ENCODE measurements at places on chromosomes 5 and 9.

- DNase-seq = no peak
Observed at GRCh38 chr9:21097817-21098216, 20.1 kb upstream of the IFNB1 start.

GRCh38 chr5:9156282-9156681, 389.6 kb downstream of the SEMA5A start:
- no peak for DNase-seq

- no peak for DNase-seq
Observed at GRCh38 chr5:65831276-65831675, 95.1 kb upstream of the ERBIN start.

- DNase-seq = no peak
Observed at GRCh38 chr5:138775034-138775433, 21.8 kb downstream of the CTNNA1 start.

DNA sequence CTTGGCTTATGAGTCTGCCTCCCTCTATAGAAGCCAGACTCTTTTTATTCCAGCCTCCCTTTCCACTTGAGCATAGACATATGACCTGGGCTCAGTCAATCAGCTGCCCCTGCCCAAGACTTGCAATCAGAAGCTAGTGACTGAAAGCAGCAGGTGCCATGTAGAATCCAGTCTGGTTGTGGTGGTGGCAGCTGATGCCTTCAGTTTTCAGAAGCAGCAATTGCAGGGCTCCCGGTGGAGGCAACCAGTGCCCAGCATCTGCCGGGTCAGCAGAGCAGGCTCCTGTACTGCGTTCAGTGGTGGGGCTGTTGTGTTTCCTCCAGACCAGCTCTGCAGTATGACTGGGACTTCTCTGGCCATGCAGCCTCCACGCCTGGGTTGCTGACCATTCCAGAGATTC, 53.9 kb upstream of the PALM2AKAP2 start:
- DNase-seq = no peak

- no peak for DNase-seq
Observed at GRCh38 chr9:91391412-91391811, 29.7 kb upstream of the AUH start.

DNA sequence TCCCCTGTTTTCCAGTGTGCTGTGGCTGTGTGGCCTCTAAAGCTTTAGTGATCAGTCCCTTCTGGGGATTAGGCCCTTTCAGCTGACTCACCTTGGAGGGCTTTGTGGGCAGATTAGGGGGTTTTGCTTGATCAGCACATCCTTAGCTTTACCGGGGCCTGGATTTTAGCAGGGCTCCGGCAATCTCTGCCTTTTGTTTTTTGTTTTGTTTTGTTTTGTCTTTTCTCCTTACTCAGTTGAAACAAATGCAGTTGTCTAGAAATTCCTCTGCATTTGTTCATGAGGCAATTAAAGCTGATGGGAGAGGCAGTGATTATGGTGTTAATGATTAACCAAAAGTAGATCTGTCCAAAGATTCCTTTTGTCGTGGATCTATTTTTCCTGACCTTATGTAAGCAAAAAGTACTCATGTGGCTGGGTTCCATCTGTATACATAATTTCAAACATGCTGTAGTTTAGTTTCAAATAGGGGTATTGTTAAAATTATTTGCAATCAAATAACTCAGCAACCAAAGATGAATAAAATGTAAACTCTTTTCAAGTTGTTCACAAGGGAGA, 5.2 kb upstream of the TDRD7 start:
- DNase-seq = no peak

GRCh38 chr5:96807075-96807654, 580 bp downstream of the ERAP1 start:
- peak; percentile 5 for DNase-seq

DNA sequence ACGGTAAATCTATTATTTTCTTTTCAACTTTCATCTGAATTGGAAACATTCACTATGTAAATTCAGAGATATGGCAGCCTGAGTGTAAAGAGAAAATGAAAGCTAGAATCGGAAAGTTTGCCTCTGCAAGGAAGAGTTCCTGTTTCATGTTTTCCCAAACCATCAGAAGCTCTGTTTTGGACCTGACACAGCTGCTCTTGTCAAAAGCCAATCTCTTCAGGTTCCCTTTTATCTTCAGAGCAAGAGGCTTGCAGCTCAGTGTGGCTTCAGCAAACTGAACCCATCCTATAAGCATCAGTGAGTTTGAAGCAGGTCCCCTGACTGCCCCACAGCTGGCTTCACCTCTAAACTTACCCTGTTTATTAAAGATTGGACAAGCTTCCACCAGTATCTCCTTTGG, 1099.7 kb downstream of the DTWD2 start:
- DNase-seq = no peak

GRCh38 chr5:54398191-54398590, 57.3 kb upstream of the HSPB3 start:
- no peak for DNase-seq

DNA sequence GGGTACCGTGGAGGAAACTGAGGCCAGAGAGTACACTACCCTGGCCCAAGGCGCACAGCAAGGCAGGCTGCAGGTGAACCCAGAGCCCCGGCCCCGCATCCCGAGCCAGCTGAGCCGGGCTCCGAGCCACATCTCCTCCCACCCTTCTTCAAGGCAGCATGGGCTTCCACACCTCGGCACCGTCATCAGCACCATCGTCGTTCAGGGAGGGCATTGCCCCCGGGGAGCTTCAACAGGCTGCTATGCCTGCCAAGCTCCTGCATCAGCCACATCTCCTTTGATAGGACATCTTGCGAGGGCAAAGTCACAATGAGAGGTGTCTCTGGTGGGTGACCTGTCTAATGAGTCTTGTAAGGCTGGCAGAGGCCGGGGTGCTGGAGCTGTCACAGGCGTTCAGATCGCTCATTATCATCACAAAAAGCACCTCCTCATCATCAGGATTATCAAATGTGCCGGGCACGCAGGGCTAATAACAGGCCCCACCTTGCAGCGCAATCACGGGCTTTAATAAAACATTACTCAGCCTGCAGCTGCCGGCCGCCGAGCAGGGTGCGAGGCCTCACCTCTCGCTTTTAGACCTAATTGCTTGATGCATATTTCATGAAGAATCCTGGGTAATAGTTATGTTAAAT, 20.0 kb upstream of the SLC25A51 start:
- no peak for DNase-seq

- DNase-seq = no peak
Observed at GRCh38 chr9:109775516-109775915, 4.5 kb upstream of the PALM2AKAP2 start.

DNA sequence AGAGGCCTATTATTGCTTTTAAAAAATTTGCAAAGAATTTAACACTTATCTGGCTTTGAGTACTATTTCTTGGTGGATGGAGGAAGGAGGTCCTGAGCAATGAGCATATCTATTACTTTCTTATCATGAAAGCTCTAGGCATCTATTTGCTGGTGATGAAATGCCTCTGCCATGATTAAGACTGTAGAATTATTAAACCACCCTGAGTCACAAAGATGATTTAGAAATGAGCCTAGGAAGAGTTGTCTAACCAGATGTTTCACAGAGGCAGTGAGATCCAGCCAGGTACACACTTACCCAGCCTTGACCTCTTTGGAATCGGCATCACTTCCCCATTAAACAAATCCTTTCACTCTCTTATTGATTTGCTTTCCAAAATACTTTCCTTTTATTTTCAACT, 304.4 kb upstream of the KIF2A start:
- no peak for DNase-seq

GRCh38 chr5:63230754-63231153, 652.1 kb downstream of the LRRC70 start:
- no peak for DNase-seq

DNA sequence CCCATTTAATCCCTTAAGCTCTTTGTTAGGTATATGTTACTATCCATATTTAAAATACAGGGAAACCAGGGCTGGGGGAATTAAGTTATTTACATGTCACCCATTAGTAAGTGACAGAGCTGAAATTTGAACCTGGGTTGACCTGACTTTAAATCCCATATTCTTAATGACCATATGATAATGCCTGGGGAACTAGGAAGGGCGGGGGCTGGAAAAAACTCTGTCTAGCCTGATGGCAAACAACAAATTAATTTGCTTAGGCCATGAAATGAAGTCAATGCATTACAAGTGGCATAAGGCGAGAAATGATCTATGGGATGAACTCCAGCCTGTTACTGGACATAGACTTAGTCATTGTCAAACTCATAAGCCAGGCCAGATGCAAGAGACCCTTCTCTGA, 325.7 kb upstream of the WWC1 start:
- no peak for DNase-seq

GRCh38 chr9:30078195-30078594, 2306.2 kb upstream of the ACO1 start:
- no peak for DNase-seq

DNA sequence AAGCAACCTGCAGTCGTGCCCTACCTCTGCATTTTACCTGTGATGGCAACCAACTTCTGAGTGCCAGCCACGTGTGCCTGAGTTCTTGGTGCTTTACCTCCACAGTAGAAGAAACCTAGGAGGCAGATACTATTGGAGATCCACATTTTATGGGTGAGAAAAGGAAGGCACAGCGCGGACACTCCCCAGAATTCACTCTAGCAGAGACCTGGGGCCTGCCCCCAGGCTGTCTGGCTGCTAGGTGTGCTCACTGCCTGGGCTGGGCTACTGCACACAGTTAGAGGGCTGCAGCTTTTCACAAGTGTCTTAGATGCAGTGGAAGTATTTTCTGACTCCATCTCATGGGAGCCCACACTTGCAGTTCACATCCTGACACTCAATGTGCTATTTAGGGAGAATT, 598.8 kb upstream of the ADAMTS16 start:
- no peak for DNase-seq

GRCh38 chr9:93683331-93684134, 107.1 kb downstream of the PHF2 start:
- no peak for DNase-seq

DNA sequence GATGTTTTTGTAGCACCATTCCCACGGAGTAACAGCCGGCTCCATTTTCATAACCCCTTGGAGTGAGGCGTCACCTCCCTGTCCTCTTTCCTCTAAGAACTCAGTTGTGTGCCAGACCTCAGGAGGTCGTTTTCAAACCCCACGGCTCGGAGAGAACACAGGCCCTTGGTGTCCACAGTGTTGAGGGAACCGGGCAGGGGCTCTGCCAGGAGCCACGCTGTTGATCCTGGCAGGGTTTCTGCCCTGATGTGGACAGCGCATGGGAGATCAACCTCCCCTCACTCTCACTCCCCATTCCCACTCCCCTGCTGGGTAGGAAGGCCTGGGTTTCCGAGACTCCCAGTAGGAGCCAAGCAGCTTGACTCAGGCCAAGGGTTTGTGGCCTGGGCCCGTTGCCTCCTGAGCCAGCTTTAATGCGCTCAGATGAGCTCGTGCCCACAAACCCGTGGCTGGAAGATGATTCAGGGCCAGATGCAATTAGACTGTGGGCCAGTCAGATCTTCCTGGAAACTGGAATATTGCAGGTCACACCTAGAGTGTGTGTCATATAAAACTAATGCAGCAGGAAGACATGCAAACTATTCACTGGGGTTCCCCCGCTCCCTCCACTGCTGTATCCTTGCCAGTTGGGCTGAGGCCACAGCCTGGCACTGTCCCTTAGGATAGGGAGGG, 133.4 kb downstream of the SLC12A2 start:
- no peak for DNase-seq

GRCh38 chr9:132239999-132240840, 78.4 kb downstream of the NTNG2 start:
- no peak for DNase-seq

DNA sequence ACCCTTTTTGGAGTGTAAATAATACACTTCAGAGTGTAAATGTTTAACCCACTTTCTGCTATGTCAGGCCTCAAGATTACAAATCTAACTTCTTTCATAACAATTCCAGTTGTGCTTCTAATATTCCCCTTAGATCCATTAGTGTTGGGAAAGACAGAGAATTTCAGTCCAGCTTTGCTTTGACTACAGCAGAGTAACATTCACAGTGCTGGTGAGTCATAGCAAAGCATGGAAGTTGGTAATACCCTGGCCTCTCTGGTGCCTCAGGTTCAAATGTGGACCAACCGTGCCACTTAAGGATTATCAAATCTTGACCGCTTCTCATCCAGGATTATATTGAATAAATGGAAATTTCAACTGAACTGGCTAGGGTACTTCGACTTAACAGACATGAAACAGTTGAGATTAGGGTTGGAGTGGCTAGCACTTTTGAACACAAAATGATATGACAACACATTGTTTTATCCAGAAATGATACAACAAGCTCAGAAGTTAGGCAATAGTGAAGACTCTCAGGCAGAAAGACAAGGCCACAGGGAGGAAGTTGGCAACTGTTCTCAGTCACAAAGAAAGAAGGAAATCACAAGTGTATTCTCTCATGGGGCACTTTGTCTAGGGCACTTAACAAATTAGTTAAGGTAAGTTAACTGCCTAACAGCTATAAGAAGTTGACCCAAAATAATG, 24.4 kb upstream of the RASA1 start:
- DNase-seq = no peak

GRCh38 chr9:5578698-5579085, 50.2 kb upstream of the RIC1 start:
- no peak for DNase-seq

DNA sequence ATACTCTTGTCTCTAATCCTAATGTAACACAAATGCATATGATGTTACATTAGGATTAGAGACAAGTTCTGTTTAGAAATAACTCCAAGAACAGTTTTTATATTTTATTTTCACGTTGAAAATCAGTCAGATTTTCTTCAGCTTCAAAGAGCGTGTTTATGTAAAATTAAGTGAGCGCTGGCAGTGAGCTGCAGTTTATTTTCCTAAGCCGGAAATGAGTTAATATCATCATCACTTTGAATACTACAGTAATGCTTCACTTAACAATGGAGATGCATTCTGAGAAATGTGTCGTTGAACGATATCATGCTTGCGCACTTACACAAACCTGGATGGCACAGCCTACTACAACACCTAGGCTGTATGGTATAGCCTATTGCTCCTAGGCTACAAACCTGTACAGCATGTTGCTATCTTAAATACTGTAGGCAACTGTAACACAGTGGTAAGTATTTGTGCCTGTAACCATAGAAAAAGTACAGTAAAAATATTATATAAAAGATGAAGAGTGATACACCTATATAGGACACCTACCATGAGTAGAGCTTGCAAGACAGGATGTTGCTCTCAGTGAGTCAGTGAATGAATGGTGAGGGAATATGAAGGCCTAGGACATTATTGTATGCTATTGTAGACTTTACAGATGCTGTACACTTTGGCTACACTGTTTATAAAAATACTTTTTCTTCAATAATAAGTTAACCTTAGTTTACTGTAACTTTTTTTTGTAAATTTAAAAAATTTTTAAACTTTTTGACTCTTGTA, 65.9 kb upstream of the C5orf46 start:
- DNase-seq = no peak

DNA sequence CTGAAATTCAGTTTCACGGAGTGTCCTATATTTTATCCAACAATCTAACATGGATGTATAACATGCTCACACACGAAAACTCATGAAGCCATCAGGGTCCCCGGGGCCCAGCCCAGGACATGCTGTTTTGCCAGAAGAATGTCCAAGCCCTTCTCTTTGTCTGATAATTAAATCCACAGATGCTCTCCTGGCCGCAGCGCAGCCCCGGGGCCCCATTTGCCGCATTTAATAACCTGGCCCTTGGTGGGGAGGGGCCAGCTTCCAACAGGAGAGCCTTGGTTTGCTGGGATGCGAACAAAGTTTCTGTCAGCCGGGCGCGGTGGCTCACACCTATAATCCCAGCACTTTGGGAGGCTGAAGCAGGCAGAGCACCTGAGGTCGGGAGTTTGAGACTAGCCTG, 30.0 kb downstream of the PLPP7 start:
- no peak for DNase-seq

GRCh38 chr5:11504065-11504885, 400.0 kb downstream of the CTNND2 start:
- no peak for DNase-seq

- DNase-seq = no peak
Observed at GRCh38 chr5:151905557-151905961, 19.1 kb downstream of the GLRA1 start.

- no peak for DNase-seq
Observed at GRCh38 chr5:125679522-125679921, 743.7 kb upstream of the GRAMD2B start.
